ENCODE measurements at places on chromosomes 5 and 9.

DNA sequence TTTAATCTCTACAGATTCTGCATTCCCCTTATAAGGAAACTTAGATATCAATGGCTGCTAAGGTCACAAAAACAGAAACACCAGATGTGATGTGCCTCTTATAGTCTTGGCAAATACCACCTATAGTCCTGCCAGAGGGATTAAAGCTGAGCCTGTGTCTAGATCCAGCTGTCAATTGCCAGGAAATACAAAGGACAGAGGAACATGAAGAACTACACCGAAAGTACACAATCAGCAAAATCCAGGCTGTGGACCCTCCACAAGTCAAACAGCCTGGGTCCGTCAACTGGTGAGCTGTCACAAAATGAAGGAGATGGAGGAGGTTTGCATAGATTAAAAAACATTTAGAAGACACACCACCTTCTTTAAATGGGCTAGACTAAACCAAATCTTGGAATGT, 85.4 kb downstream of the KLF4 start:
- DNase-seq: no peak

DNA sequence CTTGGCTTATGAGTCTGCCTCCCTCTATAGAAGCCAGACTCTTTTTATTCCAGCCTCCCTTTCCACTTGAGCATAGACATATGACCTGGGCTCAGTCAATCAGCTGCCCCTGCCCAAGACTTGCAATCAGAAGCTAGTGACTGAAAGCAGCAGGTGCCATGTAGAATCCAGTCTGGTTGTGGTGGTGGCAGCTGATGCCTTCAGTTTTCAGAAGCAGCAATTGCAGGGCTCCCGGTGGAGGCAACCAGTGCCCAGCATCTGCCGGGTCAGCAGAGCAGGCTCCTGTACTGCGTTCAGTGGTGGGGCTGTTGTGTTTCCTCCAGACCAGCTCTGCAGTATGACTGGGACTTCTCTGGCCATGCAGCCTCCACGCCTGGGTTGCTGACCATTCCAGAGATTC, 53.9 kb upstream of the PALM2AKAP2 start:
- DNase-seq: no peak

DNA sequence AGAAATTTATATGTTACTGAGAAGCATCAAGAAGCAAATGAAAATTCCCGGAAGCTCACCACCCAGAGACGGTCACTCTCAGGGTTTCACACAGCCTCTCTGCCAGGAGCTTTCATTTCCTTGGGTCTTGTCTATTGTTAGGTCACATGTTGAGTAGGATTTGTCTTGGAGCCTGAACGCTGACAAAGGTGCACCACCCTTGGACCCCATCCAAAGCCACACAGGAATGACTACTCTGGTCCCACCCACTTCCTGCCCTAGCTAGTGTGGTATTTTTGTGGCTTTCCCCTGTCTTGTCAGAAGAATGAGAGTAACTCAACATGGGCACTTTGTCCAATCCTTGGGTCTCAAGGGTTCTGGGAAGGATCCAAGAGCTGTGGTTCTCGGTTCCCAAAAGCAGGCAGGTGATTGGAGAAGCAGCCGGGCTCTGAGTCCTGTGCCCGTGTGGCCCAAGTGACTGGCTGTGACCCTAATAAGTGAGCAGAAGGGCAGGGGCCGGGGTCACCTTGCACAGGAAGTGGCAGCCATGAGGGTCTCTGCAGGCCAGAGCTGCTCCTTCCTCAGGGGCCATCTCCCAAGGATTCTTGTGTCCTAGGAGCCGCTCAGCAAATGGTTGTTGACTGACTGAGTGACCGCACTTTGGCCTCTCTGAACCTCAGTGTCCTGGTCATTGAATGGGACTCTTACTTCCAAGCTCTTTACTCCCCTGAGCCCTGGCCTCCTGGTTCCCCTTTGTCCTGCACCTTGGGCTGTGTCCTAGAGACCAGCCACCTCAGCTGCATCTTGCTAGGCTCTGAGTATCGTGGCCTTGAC, 6.9 kb downstream of the FGD3 start:
- peak; percentile 90 for DNase-seq

DNA sequence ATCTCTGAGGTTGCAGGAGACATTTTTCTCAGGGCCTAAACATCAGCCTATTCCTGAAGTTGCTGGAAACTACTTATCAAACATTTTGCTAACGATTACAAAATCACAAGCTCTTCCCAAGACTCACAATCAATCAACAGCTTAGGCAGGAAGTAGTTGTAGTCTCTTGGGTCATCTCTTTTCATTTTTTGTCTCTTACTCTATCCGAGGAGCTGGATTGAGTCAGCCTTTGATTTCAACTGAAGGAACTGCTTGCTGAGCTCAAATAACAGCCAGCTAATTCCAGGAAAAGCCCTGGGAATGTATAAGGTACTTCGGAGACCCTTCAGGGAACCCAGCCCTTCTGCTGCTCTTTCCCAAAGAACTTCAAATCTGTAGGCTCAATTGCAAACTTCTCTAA, 398.9 kb downstream of the PLK2 start:
- no peak for DNase-seq

DNA sequence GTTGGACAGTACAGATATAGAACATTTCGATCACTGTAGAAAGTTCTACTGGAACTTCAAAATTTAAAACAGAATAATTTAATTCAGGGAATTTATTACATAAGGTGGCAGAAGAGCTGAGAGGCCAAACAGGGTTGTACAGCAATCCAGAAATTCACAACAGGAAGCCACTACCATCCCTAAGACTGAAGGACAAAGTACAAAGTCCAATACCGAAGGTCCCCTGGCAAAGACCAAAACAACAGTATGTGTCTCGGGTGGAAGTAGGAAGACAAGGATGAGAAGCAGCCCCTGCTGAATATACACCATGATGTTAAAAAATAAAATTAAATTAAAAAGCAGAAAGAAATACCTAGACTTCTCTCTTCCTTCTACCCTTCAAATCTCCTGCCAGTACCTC, 19.9 kb downstream of the SGTB start:
- DNase-seq: no peak

DNA sequence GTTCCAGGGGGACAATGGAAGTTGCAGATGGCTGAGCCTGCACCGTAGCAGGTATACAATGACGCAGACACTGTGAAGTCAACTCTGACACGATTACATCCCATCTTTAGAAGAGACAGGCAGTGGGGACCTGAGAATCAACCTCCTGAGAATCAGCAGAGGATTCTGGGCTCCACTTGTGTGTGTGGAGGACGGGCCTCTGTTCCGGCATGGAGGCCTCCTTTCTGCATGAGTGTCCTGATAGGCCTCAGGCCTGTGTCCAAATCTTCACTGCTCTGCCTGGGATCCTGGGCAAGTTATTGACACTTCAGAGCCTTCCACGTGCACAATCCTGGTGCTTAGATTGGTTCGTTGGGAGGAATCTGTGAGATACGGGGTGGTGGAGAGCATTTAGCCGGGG, 151.2 kb upstream of the COL5A1 start:
- DNase-seq: no peak

- no peak for DNase-seq
These were observed 686.5 kb upstream of the ACO1 start for GRCh38 chr9:31697956-31698355.

GRCh38 chr9:93297659-93298497, 113.9 kb downstream of the WNK2 start:
- DNase-seq: no peak

DNA sequence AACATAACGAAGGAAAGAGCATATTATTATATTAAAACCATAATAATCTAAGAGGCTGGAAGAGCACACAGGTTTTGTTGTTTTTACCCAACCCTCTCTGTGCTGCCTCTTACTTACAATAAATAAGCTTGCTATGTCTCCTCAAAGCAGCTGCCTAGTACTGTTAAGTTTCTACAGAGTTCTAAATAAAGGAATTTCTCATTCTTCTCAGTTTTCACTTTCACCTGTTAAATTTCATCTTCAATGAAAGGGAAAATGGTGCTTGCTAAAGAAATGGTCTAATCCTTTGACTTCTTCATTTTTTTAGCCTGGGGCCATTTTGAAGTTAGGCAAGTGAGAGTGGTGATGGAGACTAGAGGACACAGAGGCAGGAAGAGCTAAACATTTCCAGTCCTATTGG, 396.1 kb downstream of the MAN2A1 start:
- no peak for DNase-seq

DNA sequence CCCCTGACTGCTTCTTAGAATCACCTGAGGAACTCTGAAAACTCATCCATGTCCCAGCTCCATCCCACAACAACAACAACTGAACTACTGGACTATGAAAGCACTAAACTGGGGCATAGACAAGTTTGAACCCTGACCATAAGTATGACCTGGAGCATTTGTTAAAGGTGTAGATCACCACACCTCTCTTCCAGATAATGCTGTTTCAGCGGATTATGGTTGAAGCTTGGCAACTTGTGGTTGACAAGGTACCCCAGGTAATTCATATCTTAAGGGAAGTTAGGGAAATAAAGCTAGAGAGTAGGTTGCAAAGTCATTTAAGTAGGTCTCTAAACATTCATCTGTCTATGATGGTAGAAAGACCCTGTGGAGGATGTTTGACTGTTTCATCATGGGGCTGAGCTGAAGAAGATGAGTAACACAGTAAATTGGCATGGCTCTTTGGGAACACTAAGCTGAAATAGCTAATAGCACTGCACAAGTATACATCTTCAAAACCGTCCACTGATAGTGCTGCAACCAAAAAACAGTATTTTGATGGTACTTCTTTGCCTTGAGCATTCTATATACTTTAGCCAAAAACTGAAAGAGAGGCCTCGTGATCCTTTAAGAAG, 80.2 kb downstream of the TMEM174 start:
- no peak for DNase-seq

DNA sequence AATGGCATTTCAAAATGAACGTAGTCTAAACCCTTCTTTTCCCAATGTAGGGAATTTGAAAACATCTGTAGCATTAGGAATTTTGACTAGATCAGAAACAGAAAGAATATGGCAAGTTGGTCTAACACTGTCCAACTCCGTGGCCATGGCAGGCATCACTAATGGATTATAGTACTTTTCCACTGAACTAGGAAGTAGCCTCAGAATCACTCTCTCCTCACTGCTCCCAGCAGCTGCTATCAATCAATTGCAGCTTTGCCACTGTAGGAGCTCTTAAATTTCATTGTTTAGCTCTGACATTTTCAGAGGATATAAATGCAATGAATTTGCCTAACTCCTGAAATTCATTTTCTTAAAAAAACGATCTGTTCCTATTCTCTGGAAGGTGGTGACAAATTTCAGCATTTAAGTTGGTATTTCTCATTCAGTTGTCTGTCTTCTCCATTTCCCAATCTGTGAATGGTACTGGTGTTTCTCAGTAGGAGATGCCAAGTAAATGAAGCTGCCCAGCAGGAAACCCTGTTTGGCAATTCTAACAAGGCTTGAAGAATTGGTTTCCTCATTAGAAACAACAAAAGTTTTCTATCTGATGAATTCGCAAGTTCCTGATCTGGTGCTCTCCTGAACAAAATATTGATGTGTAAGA, 64.7 kb downstream of the TLR4 start:
- DNase-seq: no peak

DNA sequence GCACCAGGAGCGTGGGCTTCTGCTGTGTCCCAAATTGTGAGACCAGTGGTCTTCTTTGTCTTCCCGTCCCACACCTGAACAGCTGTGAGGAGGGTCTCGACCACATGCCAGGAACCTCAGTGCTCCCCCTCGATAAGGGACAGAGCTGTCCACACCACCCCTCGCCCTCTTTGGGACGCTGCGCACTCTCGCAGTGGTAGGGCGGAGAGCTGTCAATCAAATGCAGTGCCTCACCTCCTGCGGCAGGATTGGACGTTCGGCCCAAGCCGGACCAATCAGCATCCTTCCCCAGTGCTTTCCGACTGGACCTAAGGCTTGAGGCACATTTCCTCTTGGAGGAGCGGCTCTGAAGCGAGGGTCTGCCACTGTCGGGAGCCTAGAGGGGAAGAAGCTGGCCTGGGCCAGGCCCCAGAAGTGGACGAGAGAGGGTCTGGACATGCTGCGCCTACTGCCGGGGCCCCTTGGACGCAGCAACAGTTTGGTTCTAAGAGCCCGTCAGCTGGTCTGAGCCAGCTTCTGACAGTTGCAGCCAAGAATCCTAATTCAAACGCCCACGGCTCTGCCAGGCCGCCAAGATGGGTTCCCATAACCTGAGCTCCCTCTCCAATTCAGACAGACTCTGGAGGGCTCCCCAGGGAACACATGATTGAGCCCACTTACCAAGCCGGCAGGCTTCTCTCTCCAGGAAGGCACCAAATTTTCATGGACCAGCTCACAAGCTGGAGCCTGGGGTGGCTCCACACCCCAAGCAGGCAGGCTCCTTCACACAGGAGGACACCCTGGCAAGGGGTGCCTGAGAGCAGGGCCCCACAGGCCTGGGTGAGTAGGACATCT, 28.1 kb upstream of the ADAMTS2 start:
- no peak for DNase-seq

GRCh38 chr9:76107482-76107881, 217.0 kb downstream of the PCSK5 start:
- no peak for DNase-seq

GRCh38 chr9:115213818-115214334, 95.9 kb upstream of the TNC start:
- no peak for DNase-seq

GRCh38 chr5:116371935-116372334, 202.7 kb downstream of the SEMA6A start:
- DNase-seq: no peak

DNA sequence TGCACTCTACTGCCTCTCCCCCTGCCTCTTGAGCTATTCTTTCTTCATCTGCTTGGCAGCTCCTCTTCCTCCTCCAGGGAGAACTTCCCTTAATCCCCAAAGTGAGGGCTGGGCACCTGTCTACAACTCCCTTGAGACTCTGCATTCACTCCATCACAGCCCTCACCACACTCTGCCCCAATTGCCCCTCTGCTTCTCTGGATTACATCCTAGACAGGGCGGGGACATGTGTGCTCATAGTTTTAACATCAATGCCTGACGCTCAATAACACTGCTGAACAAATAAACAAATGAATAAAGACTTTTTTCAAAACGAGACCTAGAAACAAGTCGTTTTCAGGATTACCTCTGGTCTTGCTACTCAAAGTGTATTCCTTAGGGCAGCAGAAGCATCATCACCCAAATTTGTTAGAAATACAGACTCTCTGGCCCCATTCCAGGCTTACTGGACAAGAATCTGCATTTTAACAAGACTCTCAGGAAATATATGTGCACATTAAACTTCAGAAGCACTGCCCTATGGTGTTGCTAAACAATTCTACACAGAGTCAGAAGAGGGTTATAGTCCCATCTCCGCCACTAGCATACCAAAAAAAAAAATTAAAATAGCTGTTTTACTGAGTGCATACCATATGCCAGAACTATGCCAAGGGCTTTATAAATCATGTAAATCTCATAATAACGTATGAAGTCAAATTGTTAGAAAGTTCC, 115.6 kb downstream of the CDK5RAP2 start:
- no peak for DNase-seq
